A549 (cell line): ENCODE measurements at places on chromosomes 7 and 10.

DNA sequence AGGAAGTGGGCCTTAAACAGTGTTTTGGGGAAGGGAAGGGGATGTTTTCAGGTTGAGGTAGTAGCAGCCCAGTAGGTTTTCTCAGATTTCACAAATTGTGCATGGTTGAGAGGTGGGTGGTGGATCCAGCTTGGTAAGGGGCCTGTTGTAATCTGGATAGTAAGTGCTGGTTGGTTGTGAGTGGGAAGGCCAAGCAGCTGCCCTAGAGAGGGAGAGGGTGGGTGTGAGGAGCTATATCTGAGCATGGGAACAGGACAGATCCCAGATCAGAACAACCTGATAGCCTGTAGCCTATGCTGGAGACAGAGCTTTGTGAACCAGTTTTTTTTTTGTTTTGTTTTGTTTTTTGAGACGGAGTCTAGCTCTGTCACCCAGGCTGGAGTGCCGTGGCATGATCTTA is 53.9 kb upstream of the ZMIZ2 start:
- no peak for DNase-seq

DNA sequence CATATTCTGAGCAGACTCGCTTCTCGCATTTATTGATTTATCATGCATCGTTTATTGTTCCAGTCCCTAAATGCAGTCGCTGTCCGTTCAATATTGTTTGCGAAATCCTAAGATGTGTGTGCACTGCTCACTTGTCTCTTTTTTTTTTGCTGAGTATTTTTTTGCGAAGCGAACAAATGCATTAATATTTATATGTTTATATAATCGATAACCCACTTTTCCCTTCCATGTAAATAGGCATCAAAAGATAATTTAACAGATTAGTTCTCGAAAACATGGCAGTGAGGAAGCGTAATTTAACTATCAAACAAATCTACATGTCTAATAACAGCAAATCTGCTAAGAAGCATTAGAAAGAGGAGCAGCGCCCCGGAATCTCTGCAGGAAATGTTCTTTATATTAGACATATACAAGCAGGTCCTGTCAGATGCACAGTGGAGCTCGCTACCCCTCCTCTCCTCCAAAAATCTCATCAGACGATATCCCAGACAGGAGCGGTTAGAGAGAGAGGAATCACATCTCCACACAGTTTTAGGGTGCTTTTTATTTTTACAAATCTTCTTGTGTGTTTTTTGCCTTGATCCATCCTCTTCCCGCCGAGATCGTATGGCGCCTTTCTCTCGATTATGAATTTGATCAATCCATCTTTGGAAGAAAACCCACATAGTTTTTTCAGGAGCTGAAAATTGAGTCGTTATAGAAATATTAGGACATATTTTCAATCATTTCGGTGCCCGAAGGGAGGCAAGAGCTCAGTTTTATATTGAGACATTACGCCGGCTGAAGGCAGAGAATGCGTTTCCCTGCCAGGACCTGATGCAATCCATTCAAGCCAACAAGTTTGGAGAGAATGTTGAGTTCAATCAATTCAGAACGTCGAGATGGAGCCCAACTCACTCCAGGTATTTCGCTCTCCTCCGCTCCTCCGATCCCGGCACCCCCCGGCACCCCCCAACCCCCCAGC is at the start of gene ARID5B:
Gene ARID5B (plus strand): TSS at position 871 of the 964 bp plus-strand sequence. CDS start 11 bp downstream, at position 882.
- peak; percentile 83 for DNase-seq

GRCh38 chr10:30581779-30582380 is 47.7 kb downstream of the LYZL2 start:
- DNase-seq = peak; percentile 64

GRCh38 chr7:15889507-15889906 is 203.0 kb upstream of the MEOX2 start:
- DNase-seq = peak; percentile 39

GRCh38 chr10:5433182-5433581 is 20.8 kb downstream of the NET1 start:
- no peak for DNase-seq

DNA sequence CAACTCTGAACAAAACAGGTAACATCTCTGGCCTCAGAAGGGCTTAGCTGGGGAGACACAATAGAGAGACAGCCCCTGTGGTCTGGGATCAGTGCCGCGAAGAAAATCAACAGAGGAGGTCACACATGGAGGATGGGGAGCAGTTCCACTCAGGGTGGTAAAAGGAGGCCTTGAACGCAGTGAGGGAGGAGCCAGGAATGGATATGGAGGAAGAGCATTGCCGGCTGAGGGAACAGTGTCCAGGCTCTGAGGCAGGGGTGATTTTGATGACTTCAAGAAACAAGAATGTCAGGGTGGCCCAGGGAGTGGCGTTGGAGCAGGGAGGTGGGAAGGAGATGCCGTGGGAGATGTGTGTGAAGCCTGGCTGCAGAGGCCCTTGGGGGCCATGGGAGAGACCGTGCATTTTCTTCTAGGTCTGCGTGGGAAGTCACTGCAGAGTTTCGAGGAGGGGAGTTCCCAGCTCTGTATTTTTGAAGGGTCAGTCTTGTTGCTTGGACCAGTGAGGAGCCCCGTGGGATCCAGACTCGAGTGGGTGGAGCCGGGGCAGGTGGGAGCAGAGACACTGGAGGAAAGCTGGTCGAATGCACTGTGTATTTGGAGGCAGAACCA is 35.7 kb upstream of the SH2D4B start:
- DNase-seq = peak; percentile 72

- peak; percentile 28 for DNase-seq
Observed at GRCh38 chr7:80145780-80146422, 11.3 kb downstream of the GNAI1 start.

DNA sequence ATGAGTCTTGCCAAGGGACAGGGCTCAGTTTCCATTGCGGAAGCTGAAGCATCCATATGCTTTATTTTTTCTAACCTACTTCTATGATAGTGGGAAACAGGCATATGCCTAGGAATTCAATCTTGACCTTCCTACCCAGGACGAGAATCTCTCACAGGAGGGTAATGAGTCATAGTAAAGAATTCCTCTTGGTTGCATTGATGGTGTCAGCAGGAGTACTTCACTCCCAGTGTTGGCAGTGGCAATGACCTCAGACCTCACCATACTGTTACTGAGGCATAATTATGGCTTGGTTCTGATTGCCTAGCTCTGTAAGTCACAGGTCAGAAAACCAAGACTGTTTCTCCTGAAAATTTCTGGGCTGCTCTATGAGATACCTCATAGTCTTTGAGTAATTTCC is 552.9 kb downstream of the ARL4A start:
- peak; percentile 76 for DNase-seq

DNA sequence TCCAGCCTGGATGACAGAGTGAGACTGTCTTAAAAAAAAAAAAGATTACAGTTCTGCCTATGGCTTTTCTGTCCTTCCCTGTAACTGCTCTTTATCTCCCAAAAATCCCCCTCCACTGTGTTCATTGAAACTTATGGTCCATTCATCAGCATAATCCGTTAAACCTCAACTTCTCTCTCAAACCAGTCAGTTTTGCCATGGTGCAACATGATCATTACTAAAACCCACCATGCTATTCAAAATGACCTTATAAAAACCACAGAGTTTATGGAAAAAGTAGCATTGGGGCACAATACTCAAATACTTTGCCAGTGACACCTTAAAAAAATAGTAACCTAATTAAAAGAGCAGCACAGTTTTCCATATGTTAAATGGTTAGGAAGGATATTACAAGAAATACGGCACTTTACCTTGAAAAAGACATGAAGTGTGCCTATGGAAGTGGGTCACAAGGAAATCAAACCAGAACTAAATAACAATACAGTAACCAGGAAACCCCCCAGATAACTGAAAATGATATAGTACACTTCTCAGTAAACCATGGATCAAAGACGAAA is 74.0 kb upstream of the ST8SIA6 start:
- no peak for DNase-seq

DNA sequence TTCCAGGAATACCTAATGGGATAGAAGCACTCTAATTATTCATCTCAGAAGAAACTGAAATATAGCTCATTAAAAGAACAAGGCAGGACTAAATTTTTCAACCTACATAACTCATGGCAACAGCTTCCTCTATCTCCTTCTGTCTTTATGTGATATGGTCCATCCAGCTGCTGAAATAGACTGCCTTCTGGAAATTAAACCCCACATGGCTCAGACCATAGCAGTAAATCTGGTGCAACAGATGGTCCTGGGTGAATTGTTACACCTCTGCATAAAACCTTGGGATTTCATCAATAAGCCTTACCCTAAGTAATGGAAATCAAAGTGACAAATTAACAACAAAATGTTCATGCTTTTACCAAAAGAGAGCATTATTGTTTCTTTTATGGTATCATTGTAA is 205.6 kb upstream of the CSTF2T start:
- DNase-seq = no peak

DNA sequence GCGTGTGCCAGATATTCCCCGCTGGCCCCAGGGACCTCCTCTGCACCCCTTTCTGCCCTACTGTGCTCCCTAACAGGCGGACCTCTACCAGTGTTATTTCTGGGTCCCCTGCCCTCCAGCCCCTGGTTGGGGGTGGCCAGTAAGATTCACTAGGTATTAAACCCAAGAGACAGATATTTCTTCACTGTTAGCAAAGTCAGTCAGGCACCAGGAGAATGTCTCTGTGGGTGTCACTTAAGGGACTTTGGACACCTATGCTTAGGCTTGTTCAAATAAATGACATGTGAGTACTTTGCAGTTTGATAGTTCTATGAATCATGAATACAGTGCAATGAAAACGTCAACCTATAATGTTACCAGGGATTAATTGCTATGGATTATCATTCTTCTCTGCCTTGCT is 234.3 kb upstream of the IGFBP3 start:
- no peak for DNase-seq

- no peak for DNase-seq
Observed at GRCh38 chr10:133158437-133158755, 1.6 kb upstream of the KNDC1 start.
